A549 treated with dexamethasone at 1 μM for 4 hours (cell line): ENCODE measurements at places on chromosomes 2 and 18. TPM values are rescaled to one million over a fixed set of nuclear protein-coding genes. Genes with fewer than 3 reads are reported as not detected.

Gene BOLL
- not detected in 5 replicates for total RNA-seq

Gene DUSP11
- total RNA-seq: 34.0 to 40.8 TPM (median 40.4 TPM) in 5 replicates

Gene SRD5A2
- total RNA-seq: 0.02 to 0.05 TPM (median 0.02 TPM) in 5 replicates

Gene SNTG2
- not detected in 5 replicates for total RNA-seq

Gene COL3A1
- total RNA-seq: 0.12 to 0.27 TPM (median 0.21 TPM) in 5 replicates

Gene SEMA4F
- 8.4 to 13.4 TPM (median 11.8 TPM) in 5 replicates for total RNA-seq

Gene HRH4
- total RNA-seq: not detected in 5 replicates

Gene PSMA8
- total RNA-seq: not detected in 5 replicates

Gene KCNG3
- total RNA-seq: 0.41 to 0.73 TPM (median 0.54 TPM) in 5 replicates

Gene GPR35
- 0.32 to 0.83 TPM (median 0.68 TPM) in 5 replicates for total RNA-seq

Gene GPR75
- total RNA-seq: 1.1 to 2.9 TPM (median 2.6 TPM) in 5 replicates

Gene CNRIP1
- 1.4 to 2.3 TPM (median 1.7 TPM) in 5 replicates for total RNA-seq

Gene UGT1A3
- 0.06 to 0.18 TPM (median 0.11 TPM) in 3 of 5 replicates, not detected in the others for total RNA-seq

Gene CDKL4
- total RNA-seq: not detected in 5 replicates

Gene SOX11
- not detected in 5 replicates for total RNA-seq

Gene ANKRD30BL
- not detected in 5 replicates for total RNA-seq

Gene PID1
- 4.2 to 4.6 TPM (median 4.3 TPM) in 5 replicates for total RNA-seq
